ENCODE measurements at places on chromosomes 12 and 14.
A peak's percentile ranks its signal among the peaks of the same experiment; 100 is the strongest.

GRCh38 chr12:22034709-22035506 lies 11.1 kb upstream of the CMAS start:
- peak; percentile 48 for DNase-seq

DNA sequence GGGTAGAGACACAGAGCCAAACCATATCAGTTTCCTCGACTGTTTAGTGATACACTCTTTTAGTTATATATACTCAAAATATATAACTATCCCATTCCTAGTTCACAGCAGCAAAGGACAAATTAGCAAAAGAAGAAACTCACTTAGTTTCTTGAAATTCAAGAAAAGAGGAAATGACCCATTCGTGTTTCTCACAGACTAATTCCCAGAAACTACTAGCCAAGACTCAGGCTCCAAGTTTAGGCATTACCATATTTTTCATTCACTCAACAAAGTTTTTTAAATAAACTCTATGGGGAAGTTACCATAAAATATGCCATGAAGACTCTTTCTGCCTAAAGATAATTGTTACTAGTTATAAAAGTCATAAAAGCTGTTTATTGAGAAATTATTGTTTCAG lies 152.3 kb upstream of the DAAM1 start:
- peak; percentile 43 for DNase-seq

DNA sequence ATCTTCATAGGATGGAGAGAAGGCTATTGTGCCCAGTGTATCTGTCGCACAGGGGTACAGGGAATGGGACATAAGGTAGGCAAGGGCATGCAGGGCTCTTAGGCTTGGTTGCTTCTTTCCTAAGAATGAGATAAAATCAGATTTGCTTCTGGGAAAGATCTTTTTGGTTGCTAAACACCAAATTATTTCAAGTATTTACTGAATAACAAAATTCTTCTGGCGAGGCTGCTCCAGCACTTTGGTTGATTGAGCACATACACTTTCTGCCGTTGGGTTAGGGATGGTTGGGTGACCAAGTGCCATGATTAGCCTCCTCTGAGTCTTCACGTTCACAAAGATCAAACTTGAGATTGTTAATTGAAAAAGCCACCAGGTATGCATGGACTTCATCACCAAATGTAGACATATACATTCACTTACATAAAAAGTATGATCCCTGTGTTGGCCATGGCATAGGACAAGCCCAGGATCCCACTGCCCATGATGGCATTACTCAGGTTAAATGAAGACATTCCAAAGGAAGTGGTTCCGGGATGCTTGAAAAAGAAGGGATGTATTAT lies 38.2 kb downstream of the SLC38A4 start:
- DNase-seq = no peak

GRCh38 chr12:50283229-50283923 lies at the start of gene LIMA1:
TSS of gene LIMA1 (minus strand) at chr12:50283520. CDS start at chr12:50248751, 34,769 bp downstream.
- peak; percentile 90 for DNase-seq

DNA sequence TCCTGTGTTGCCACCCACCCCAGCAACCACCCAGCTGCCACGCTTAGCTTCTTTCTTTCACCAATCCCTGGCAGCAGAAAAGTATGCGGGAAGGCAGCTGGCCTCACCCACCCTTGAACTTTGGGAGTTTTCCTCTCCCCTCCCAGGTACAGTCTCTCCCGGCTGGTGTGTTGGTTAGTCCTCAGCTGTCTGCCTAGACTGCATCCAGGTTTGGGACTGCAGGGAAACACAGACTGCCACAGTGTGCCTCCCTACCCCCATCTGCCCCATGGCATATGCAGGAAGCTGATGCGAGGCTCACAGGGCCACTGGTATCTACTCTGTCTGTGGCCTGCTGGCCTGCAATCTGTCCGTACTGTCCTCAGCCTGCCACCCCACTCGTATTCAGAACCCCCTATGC lies 2.1 kb downstream of the CD9 start:
- DNase-seq = no peak

GRCh38 chr14:72480464-72481243 lies 413.2 kb downstream of the DPF3 start:
- DNase-seq = no peak

DNA sequence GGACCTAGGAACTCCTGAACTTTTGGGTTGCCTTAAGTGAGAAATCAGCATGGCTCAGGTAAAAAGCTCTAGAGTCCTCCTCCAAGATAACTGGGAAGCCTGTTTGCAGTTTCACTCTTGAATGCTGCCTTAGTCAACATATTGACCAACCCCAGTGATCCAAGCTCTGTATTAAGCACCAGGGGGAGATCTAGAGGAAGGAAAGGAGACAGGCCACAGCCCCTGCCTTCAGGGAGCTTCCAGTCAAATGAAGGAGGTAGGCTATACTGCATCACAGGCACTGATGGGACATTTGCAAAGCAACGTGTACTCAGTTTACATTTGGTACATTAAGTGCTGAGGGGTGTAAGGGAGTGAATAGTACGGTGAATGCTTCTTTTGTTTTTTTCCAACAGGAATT lies 1.2 kb upstream of the CSAD start:
- no peak for DNase-seq

DNA sequence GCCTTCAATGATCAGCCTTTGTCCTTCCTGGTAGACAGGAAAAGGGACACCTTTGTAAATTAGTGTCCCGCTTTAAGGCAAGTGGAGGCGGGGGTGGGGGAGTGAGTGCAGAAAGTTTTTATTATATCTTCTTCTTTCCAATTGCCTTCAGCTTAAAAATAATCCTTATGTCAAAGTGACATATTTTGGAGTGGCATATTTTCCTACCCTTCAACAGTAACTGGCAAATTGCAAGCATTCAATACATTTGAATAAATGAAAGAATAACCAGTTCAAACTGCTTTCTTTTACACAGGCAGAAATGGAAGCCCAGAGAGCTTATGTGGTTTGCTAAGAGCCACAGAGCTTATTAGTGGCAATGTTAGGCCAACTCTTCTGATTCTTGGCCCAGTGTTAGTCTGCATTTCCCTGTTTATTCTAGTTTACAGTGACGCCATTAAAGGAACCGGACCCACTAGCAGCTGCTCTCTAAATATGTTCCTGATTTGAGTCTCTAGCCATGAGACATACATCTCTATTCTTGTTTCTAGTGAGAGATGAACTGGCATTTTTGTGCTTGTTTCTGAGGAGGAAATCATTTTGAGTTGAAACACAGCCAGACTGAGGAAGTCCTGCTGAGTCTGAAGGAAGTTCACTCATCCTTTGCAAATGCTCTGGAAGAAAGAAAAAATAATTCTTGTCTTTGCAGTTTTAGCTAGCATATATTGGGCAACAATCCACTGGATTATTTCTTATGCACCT lies 468.7 kb downstream of the NOVA1 start:
- no peak for DNase-seq

DNA sequence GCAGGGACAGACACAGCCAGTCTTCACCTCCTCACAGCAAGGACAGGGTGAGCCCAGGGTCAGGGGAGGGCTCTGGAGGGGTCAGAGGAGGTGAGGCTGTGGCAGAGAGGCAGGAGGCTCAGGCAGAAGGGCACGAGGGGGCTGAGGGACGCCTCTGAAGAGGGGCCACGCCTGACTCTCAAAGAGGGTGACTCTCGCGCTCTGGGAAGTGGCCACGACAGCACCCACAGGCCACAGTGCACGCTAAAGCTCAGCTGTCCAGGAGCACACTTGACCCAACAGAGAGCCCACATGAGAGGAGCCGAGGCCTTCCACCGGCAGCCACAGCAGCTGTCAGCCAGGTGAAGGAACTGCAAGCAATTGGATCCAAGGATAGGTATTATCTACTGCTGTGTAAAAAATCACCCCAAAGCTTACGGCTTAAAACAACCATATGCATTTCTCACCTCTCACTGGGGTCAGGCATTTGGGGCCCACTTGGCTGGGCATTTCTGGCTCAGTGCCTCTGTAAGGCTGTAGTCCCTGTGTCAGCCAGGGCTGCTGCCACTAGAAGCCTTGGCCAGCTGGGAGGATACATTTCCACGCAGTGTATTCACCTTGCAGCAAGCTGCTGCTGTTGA lies 27.8 kb downstream of the SLC6A12 start:
- DNase-seq = no peak

GRCh38 chr12:129704232-129704830 lies 199.5 kb downstream of the TMEM132D start:
- DNase-seq = no peak

DNA sequence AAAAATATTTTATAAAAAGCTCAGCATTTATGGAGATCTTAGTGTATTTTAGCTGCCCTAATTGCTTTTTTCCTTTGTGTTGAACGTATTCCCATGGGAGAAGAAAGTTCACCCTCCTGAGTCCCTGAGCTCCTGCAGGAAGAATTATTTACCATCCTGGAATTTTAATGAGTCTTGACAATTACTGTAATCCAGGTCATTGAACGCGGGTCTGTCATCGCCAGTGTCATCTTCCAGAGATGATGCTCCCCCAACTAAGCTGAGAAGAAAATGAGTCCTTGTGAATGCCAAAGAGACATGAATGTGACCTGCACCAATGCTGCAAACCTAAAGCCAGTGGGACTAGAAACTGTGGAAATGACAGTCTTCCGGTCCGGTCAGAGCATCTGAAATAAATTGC lies 129.5 kb downstream of the FBXL14 start:
- no peak for DNase-seq

- DNase-seq = no peak
These were observed 501.8 kb downstream of the PRKD1 start for GRCh38 chr14:29425705-29426482.

DNA sequence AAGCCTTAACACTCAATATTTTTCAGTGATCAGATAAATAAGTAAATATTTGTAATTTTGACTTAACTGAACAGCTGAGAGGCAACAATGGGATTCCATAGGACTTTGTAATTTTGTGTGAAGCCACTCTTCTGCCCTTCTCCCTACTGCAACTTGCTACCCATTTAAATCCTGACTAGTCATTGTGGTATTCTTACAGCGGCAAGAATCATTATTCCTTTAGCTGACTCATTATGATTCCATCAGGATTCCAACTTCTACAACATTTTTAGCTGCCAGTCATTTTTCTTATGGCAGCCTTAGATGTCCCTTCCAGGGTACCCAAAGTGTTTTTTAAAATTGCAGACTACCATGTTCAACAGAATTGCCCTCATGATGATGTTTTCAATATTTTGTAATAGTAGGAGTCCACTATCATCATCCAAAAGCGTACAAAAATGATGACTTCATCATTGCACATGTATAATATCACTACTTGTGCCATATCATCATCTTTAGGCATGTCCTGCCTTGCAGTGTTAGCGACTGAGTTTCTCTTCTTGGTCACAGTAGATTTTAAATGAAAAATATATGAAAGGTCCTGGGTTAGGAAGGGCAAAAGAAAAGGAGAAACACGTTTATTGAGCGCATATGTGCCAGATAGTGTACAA lies 5.1 kb upstream of the MAGOHB start:
- DNase-seq = peak; percentile 2

GRCh38 chr12:9669534-9669933 lies at the start of gene CLEC2D:
TSS of gene CLEC2D (plus strand) at chr12:9669713. CDS start at chr12:9669735, 22 bp downstream.
- no peak for DNase-seq

- no peak for DNase-seq
These were observed 31.9 kb downstream of the KCTD10 start for GRCh38 chr12:109445191-109445609.

DNA sequence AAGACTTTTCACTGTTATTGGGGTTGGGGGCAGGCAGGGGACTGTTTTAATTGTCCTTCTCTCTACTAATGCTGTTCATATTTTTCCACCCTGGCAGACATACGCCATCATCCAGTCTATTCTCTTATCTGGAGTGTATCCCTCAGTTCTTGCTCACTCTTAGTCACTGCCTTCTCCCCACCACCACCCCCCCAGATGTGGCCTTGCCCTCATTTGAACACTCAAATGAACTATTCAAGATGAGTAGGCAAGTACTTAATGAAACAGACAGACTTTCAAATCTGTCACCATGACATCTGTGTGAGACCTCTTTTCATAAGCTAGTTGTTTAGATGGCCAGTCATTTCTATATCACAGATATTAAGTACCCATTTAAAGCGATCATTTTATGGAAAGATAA lies 10.1 kb downstream of the NUDT4 start:
- DNase-seq = no peak

DNA sequence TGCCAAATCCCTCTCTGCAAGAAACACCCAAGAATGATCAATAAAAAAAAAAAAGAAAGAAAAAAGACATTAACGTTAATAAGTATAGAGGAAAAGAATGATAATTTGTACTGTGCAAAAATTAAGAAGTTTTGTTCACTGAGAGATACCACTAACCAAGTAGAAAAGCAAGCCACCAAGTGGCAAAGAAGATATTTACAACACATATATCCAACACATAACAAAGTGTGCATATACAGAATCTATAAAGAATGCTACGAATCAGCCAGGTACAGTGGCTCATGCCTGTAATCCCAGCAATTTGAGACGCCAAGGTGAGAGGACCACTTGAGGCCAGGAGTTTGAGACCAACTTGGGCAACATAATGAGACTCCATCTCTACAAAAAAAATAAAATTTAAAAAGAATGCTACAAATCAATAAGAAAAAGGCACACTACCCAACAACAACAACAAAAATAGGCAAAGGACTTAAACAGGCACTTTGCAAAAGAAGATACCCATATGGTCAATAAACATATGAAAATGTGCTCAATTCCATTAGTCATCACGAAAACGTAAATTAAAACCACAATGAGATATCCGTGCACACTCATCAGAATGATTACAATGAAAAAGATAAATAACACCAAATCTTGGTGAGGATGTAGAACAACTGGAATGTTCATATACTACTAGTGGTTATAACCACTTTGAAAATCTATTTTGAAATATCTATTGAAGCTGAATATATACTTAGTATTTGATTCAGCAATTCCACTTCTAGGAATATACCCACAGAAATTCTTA lies 19.8 kb downstream of the GALNT4 start:
- DNase-seq = no peak

GRCh38 chr14:25537846-25538455 lies 488.0 kb upstream of the STXBP6 start:
- peak; percentile 33 for DNase-seq

DNA sequence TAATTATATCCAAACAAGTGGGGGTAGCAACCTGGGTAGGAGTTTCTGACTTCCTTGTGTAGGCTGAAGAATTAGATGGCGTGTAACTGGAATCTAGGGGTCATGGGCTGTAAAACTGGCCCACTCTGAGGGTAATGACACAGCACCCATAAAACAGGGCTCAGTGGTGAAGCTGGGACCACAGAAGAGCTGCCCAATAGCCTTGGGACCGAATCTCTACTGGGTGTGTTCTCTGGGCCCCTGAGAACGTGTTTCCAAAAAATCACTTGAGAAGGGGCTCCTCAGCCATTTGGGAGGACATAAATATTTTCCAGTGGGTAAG lies 3.7 kb downstream of the RNASE8 start:
- DNase-seq = no peak

DNA sequence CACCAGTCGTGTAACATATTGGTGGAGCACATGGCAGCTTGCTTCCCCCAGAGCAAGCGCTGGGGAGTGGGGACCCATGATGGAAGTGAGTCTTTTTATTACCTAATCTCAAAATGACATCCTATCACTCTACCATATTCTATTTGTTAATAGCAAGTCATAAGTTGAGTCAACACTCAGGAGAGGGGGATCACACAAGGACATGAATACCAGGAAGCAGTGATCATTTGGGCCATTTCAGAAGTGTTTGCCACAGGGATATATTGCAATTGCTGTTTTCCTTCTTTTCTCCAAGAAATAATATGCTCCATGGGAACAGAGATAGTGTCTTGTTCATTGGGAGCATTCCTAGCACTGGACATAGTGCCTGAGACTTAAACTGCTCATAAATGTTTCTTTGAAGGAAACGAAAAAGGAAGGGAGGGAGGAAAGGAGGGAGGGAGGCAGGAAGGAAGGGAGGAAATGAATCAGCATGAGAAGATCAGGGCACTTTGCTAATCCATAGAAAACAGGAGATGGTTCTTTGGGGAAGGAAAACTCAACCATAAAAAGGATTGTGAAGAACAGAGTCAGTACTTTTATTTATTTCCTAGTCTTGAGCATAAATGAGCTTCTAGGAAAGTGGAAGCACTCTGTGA lies 39.2 kb upstream of the EEA1 start:
- peak; percentile 47 for DNase-seq
